NCI-H1092 (cell line): ENCODE measurements at places on chromosomes 1 and 21.

- no peak for DNase-seq
These were observed 197.8 kb downstream of the VAV3 start for GRCh38 chr1:107767156-107767582.

DNA sequence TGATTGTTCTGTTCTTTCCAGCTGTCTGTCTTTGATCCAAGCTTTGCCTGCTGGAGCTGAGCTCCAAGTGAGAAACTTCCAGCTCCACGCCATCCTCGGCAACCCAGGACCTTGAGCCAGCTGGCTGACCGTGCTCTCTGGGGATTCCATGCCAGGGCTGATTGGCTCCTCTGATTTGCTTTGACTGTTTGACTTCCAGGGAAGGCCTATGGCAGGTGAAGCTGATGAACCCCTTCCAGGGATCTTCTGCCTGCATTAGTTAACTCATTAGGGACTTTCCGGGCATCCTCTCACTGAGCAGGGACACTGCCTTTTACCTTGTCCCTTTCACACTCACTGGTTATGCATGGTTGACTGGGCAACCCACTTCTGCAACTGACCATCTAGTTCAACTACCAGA lies 406.1 kb downstream of the RPS6KC1 start:
- DNase-seq, result no peak

GRCh38 chr1:95650631-95651030 lies 416.6 kb downstream of the RWDD3 start:
- DNase-seq, result no peak

GRCh38 chr21:14353726-14354125 lies 29.2 kb downstream of the HSPA13 start:
- no peak for DNase-seq

DNA sequence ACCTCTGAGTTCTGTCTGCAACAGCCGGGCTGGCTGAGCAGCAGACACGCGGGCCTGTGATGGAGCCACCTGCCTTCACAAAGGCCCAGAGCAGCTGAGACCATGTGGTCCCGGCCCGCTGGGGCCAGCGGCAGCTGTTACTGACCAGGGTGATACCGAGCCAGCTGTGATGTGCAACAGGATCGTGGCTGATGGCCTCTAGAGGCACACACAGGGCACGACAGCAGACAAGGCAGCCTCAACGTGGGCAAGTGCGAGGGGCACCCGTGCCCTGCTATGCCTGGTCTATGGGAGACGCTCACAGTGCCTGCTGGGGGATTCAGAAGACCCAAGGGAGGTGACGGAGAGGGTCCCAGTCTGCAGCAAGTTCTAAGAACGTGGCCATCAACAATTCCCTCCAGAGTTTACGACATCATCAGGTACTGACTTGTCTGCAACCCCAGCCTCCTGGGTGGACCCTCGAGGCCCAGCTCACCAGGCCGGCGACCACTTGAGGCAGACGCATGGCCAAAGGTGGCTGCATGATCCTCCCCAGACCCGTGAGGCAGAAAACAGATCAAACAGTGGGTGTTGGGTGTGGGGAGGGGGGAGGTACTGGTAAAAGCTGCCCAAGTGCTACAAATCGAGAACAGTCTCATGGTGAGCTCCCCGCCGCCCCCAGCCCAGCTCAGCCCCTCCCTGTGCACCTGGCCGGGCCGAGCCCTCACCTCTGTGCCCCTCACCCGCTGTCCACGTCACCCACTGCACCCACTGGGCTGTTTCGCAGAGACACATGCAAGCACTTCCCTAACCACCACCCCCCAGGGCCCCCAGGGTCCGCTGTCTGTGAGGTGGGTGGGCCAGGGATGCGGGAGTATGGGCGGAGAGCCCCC lies 6.0 kb downstream of the POFUT2 start:
- DNase-seq, result no peak

DNA sequence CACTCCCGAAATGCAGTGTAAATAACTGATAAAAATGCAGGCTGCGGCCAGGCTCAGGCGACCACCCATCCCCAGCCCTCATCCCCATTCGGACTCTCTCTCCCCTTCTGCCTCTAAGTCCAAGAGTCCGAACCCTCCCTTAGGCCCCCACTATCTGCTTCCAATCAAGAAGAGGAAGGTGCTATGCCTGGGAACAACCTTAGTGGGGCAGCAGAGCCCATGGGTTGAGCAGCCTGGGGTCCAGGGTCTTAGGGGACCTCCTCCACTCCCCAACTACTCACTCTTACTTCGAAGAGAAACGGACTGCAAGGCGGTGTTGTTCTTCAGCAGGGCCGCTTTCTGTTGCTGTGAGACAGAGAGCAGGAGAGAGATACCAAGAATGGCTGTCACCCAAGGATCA lies 12.2 kb downstream of the ARHGEF2 start:
- no peak for DNase-seq

- no peak for DNase-seq
These were observed 152.2 kb upstream of the KRTAP19-8 start for GRCh38 chr21:31190516-31190915.

DNA sequence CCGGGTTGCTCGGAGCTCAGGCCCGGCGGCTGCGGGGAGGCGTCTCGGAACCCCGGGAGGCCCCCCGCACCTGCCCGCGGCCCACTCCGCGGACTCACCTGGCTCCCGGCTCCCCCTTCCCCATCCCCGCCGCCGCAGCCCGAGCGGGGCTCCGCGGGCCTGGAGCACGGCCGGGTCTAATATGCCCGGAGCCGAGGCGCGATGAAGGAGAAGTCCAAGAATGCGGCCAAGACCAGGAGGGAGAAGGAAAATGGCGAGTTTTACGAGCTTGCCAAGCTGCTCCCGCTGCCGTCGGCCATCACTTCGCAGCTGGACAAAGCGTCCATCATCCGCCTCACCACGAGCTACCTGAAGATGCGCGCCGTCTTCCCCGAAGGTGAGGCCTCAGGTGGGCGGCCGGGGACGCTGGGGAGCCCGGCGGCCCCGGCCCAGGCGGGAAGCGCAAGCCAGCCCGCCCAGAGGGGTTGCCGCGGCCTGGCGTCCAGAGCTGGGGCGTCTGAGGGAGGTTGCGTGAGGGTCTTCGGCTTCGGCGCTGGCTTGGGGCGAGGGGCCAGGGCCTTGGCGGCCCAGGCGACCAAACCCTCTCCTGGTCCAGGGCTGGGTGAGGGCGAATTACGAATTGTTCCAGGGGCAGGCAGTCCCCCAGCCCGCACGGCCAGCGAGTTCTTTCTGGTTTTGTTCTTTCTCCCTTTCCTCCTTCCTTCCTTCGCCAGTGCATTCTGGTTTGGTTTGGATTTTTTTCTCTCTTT lies 805 bp downstream of the SIM2 start:
- no peak for DNase-seq

GRCh38 chr1:220221670-220222069 lies 50.6 kb downstream of the RAB3GAP2 start:
- peak; percentile 43 for DNase-seq

DNA sequence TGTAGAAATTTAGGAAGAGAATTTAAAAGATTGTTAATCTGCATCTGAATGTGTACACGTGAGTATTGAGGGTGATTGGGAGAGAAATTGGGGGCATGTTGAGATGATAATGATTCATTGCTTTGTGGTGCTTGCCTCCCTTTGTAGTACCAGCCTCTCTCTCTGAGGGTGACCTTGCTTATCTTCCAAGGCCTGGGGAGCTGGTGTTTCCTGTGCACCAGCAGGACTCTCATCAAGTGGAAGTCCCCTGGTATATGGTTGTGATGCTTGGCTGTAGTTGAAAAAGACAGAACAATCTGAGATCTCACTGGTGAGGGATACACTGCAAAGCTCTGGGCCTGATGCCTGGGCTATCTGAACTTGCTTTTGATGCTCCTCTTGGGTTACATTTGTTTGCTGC lies 4.0 kb downstream of the TCHHL1 start:
- DNase-seq, result no peak

- no peak for DNase-seq
These were observed 114.1 kb downstream of the SIM2 start for GRCh38 chr21:36813052-36813451.

DNA sequence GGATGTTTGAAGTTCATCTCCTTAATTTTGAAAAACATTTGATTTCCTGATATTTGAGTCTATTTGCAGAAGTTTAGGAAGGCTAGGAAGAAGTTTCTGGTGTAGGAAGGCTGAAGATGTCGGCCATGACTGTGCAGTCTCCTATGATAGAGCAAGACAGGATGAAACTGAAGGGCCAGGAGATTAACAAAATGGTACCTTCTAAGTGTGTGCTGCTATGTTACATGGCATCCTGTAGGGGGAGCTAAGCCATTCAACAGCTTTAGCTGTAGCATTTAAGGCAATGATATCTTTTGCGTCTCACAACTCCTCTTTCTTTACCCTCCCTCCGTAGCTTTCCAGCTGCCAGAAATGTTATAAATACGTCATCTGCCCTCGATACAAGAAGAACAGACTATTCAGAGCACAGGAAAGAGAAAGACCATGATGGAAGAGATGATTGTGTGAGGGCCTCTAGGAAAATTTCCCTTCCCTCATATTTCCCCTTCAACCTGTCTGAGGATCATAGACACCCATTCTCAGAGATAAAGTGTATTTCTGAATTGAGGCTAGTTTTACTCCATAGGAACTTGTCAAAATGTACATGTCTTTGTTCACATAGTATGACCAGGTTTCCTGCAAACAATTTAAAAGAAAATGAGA lies 61.1 kb downstream of the XCL1 start:
- DNase-seq, result peak; percentile 58

- DNase-seq, result no peak
These were observed 12.1 kb downstream of the ST6GALNAC3 start for GRCh38 chr1:76086597-76086996.
